Astrocyte of the spinal cord (primary cell): ENCODE measurements at places on chromosomes 3 and 15.

GRCh38 chr3:156643729-156644389 lies 30.5 kb upstream of the TIPARP start:
- DNase-seq: peak; percentile 48

GRCh38 chr3:65500398-65501306 lies 538.1 kb downstream of the MAGI1 start:
- DNase-seq: no peak

DNA sequence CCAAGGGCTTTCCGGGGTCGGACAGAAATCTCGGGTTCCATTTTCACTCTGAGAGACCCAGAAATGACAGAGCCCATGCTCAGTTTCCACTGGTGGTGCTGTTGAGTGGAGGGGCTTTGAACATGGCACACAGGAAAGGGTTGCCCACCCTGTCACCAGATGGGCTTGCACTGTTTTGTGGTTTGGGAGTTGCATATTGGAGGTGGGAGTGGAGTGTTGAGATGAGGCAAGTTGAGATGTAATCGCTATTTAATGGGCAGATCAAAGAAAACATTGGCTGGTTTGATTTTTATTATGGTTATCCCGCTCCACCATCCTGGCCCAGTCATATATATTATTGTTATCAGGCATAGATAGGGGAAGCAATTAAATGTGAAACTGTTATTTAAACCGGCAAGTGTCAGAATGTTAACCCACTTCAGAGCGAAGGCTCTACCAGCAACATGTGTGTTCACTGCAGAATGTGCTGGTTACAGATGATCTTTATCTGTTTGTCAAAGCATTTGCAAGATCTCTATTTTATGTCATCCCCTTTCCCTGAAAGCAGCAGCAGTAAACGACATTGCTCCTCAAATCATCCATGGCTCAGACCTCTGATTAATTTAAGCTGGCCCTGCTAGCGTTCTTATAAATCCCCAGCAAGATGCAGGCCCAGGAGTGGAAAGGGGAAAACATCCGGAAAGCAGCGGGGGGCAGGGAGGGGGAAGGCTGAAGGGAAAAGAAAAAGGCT lies 58.3 kb upstream of the TSEN2 start:
- no peak for DNase-seq

- DNase-seq: no peak
These were observed 32.9 kb downstream of the DAPK2 start for GRCh38 chr15:64013179-64014062.

DNA sequence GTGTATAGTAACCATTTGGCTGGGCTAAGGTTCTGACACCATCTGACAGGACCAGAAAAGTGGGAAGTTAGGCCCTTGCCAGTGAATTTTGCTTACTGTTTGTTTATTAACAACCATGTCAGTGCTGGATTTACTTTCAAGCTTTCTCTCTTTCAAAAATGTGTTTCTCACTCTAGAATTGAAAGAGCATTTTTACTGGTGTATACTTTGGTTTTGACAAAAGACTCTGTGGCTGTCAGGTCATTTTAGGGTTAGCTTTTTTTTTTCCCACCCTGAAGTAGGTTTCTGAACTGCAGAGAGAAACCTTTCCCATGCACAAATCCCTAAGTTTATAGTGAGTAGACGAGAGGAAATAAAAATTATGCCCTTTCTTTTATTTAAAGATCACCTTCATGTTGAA lies 230.0 kb upstream of the TBC1D5 start:
- no peak for DNase-seq

GRCh38 chr3:113264283-113265131 lies 53.1 kb downstream of the BOC start:
- DNase-seq: no peak

- no peak for DNase-seq
These were observed 891.9 kb downstream of the SQOR start for GRCh38 chr15:46526726-46527110.

- DNase-seq: peak; percentile 30
These were observed 54.5 kb upstream of the MEX3B start for GRCh38 chr15:82100111-82100929.

- no peak for DNase-seq
These were observed 64.5 kb upstream of the KLF13 start for GRCh38 chr15:31262143-31262530.

GRCh38 chr15:75636026-75636425 lies 4.0 kb downstream of the IMP3 start:
- DNase-seq: no peak
